ENCODE measurements at places on chromosomes 1 and 21.

- DNase-seq = no peak
Measured at GRCh38 chr1:201283836-201284553, 689 bp downstream of the PKP1 start.

GRCh38 chr1:241848686-241849344 is 811 bp downstream of the EXO1 start:
- DNase-seq = no peak

GRCh38 chr1:51416910-51417309 is 86.5 kb upstream of the TTC39A start:
- no peak for DNase-seq

GRCh38 chr1:221045842-221046831 is 166.9 kb downstream of the HLX start:
- no peak for DNase-seq

DNA sequence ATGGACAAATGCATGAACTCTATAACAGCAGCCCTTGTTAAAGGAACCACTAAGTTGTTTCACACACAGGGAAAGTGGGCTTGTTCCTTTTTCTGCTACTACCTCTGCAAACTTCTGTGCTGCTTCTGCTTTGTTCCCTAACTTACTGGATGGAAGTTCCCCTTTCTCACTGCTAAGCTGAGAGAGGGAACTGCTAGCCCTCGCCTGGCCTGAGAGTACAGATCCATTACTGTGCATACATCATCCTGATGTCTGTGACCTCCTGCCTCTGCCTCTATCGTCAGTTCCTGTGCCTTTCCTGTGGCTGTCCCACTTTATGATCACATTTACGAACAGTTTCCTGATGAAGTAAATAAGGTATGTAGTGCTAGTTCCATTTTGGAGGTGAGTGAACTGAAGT is 3.5 kb downstream of the GNAT2 start:
- no peak for DNase-seq

- DNase-seq = no peak
Measured at GRCh38 chr1:76083189-76083588, 8.6 kb downstream of the ST6GALNAC3 start.

GRCh38 chr1:205179842-205180241 is 31.7 kb downstream of the DSTYK start:
- DNase-seq = no peak

DNA sequence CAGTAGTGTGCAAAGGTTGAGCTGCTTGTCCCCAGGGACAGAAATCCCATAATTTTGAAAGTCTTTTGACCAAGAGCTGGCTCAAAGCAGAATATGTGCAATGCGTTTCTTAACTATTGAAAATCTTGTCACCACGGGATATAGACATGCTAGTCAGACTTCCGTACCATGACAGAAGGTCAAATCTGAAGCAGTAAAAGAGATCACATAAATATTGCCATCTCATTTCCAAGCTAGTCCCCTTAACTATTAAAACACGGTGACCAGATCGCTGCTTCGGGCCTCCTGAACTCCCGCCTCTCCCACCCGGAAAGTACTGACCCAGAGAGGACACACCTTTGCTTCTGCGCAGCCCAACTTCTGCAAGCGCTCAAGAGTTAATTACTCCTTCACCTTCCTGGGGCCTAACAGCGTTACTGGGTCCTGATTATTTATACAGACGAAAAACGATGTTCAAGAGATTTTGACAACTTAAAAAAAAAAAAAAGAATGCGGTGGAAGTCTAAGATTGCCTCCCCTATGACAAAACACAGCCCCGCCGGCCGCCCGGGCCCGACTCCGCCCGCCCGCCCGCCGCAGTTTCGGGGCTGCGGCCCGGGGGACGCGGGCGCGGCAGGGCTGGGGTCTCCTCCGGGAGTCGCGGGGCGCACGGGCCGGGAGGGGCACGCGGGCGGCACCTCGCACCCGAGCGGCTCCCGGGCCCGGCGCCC is 692 bp downstream of the SORT1 start:
- no peak for DNase-seq

- no peak for DNase-seq
Measured at GRCh38 chr1:108584428-108584856, 24.5 kb downstream of the EEIG2 start.

DNA sequence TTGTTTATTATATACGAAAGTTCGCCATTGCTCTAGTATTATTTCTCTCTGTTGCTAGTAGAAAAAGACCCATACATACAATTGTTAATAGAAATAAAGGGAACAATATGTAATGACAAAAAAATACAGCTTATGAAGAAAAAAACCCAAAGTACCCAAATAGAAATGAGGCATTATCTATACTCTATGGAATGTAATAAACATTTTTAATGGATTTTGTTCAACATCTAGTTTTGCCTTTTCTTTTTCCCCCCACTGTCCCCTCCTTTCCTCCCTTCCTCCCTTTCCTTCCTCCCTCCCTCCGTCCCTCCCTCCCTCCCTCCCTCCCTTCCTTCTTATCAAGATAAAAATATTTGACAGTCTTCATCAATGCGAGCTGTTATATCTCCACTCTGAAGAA is 81.5 kb upstream of the NEK7 start:
- no peak for DNase-seq

DNA sequence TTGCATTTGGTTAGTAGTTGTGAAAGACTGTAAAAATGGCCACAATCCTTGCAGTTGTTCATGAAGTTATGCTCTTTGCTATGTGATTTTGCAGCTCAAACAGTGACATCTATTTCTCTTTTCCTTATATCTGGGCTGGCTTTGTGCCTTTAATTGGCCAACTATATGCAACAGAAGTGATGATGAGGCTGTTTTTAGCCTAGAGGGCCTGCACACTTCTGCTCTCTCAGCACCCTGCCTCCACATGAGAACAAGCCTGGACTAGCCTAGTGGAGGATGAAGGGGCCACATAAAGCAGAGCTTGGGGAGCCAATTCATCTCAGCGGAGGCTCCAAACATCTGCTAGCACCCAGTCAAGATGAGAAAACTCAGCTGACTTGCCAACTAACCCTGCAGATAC is 339.8 kb downstream of the OMA1 start:
- DNase-seq = no peak

GRCh38 chr1:227192163-227192562 is 126.1 kb downstream of the CDC42BPA start:
- no peak for DNase-seq

GRCh38 chr1:53943090-53943489 is 2.4 kb downstream of the IFT25 start:
- no peak for DNase-seq

- no peak for DNase-seq
Measured at GRCh38 chr1:150890033-150890416, 3.1 kb downstream of the CTXND2 start.

DNA sequence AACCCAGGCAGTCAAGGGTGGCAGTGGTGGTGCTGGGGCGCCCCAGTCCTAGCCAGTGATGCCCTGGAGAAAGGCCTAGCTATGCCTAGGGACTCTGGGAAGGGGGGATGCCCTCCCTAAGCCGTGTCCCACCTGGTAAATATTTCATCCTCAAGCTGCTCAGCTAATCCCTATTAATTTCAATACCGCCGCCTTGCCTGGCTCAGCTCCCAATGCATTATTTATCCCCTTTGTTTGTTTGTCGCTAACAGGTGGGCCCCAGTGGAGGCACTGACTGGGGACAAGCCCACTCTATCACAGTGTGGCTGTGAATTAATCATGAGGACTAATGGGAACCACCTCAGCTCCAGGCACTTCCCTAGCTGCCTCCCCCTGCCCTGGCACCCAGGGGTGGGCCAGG is 22.5 kb downstream of the DMAP1 start:
- DNase-seq = no peak

GRCh38 chr21:46393451-46393940 is 65.2 kb upstream of the DIP2A start:
- no peak for DNase-seq

- no peak for DNase-seq
Measured at GRCh38 chr1:4778056-4778455, 123.6 kb downstream of the AJAP1 start.

DNA sequence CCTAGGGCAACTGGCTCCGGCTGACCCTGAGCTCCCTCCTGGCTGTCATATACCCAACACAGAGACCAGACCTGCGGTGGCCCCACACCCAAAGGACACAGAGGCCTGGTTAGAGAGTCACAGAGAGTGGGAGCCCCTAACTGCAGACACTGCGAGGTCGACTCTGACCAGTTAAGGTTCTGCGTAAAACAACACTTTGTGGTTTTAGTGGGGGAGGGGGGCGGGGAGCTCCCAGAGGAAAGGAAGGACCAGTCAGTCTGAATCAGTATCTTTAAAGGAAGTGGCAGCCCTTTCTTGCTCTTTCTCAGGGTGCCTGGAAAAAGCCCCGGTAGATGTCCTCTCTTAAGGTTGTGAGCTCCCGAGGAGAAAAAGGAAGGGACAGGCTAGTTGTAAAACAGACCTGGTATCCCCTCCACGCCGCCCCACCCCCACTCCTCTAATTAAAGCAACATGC is 2.4 kb downstream of the SSBP3 start:
- no peak for DNase-seq
